ENCODE measurements at places on chromosomes 2 and 18.

- no peak for DNase-seq
Measured at GRCh38 chr18:77087393-77088141, 45.0 kb downstream of the MBP start.

- DNase-seq, result peak; percentile 46
Measured at GRCh38 chr2:174259981-174260380, 11.6 kb upstream of the OLA1 start.

DNA sequence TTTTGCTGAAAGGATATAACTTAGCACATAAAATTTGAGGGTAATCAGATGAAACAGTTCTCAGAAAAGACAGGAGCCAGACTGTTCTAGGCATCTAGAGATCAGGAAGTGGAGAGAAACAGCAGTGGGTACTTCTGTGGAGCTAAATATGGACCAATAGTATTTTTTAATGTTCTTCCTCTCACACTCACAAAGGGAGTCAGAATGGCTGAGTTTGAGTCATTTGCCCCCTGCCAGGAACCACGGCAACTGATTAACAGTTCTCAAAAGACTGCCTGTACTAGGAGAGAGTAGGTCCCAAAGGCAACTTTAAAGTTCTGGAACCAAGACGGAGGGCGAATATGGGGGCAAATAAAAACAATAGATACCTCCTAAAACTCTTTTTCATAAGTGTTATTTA lies 107.5 kb downstream of the GULP1 start:
- peak; percentile 46 for DNase-seq

GRCh38 chr2:138589663-138590062 lies 88.1 kb downstream of the SPOPL start:
- no peak for DNase-seq

- no peak for DNase-seq
Measured at GRCh38 chr2:136207665-136208064, 89.7 kb upstream of the CXCR4 start.

DNA sequence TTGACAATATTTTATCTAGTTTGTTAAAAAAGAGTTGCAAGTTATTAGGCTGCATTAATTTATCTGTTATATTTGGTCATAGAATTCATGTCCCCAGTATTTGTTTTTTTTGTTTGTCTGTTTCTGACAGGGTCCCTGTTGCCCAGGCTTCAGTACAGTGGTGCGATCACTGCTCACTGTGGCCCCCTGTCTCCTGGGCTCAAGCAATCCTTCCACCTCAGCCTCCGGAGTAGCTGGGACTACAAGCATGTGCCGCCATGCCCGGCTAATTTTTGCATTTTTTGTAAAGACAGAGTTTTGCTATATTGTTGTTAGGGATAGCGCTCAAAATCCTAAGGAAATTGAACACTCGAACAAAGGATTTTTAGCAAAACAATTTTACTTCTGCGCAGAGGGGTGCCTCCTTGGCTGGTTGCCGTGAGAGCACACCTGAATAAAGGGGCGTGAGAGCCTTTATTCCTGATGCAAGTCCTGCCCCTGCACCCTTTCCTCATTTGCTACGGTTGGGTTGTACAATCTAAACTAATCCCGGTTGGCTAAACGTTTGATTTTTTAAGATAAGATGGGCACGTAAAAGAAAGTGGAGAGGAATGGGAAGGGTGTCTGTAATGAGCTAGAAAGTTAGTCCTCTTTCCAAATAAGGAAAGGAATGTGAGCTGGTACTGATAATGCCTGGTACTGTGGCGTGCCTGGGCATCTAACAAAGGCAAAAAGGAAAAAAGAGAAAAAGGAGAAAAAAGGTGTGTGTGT lies 65.5 kb downstream of the COMMD1 start:
- no peak for DNase-seq

- no peak for DNase-seq
Measured at GRCh38 chr18:76621226-76621625, 126.2 kb upstream of the ZNF516 start.

- DNase-seq, result no peak
Measured at GRCh38 chr18:10400534-10401307, 53.7 kb upstream of the APCDD1 start.

DNA sequence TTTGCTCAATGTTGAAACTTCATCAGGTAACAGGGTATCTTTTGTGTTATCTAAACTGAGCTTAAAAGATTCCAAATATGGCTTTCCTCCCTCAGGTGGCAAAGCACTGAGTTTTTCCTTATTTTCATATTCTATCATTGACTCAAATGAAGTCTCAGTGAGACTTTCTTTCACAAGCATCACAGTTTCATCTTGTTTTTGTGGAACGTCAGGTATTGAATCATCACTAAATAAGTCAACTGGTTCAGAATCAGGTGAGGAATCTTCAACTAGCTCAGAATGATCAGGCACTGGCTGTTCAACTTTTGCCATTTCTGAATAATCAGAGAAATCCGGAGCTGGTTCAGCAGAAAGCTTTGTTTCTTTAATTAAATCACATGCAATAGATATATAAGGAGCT lies 24.6 kb downstream of the RTN4 start:
- DNase-seq, result no peak

GRCh38 chr18:41543815-41544214 lies 411.2 kb upstream of the PIK3C3 start:
- DNase-seq, result no peak

GRCh38 chr2:186274936-186275575 lies 211.0 kb upstream of the ZC3H15 start:
- peak; percentile 75 for DNase-seq

DNA sequence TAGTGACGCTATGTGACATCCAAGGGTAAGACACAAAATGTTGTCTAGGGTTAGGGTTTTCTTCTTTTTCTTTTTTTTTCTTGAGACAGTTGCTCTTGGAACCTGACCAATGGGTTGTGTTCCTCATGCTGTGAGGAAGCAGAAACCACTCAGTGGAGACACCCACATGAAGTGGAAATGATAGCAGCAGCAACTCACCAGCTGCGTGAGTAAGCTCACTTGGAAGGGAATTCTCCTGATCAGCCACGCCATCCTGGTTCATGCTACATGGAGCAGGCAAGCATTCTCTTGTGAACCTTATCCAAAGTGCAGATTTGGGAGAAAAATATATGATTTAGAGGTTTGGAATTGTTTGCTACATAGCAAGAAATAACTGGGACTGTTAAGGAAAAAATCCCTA lies 863.7 kb downstream of the EPHA4 start:
- DNase-seq, result peak; percentile 76

DNA sequence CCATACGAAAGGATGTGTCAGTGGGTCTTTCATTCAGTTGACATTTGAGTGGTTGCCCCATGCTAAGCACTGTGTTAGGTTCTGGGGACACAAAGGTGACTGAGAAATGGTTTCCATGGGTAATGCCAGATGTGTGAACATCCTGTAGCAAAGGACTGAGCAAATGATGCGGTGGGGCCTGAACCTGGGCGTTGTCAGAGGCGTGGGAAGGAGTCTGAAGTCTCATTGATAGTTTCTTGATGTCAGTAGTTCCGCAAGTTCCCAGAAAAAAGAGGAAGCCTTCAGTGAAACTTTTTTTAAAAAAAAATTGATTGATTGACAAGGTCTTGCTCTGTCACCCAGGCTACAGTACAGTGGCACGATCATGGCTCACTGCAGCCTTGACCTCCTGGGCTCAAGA lies 56.9 kb downstream of the LIMS1 start:
- no peak for DNase-seq

GRCh38 chr2:67002618-67003371 lies 394.3 kb upstream of the ETAA1 start:
- no peak for DNase-seq

- DNase-seq, result no peak
Measured at GRCh38 chr2:145199042-145199441, 679.1 kb upstream of the ZEB2 start.

DNA sequence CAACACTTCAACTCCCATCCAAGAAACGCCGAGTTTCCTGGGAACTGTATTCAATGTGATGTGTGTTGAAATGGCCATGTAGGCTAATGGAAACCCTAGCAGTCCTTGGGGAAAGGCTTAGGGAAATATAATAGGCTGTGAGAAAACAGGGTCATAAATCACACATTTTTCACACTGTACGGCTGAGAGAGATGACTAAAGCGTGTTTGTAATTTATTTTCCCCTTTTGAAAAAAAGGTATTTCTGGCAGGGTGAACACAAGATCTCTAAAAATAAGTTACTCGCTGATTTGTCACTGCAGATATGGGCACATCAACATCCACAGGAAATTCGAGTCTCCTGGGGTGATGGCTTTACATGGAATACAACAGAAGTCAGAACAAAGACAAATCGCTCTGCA lies 109.6 kb upstream of the ST6GAL2 start:
- DNase-seq, result no peak

GRCh38 chr2:218813771-218814460 lies 17.7 kb downstream of the PRKAG3 start:
- DNase-seq, result no peak

DNA sequence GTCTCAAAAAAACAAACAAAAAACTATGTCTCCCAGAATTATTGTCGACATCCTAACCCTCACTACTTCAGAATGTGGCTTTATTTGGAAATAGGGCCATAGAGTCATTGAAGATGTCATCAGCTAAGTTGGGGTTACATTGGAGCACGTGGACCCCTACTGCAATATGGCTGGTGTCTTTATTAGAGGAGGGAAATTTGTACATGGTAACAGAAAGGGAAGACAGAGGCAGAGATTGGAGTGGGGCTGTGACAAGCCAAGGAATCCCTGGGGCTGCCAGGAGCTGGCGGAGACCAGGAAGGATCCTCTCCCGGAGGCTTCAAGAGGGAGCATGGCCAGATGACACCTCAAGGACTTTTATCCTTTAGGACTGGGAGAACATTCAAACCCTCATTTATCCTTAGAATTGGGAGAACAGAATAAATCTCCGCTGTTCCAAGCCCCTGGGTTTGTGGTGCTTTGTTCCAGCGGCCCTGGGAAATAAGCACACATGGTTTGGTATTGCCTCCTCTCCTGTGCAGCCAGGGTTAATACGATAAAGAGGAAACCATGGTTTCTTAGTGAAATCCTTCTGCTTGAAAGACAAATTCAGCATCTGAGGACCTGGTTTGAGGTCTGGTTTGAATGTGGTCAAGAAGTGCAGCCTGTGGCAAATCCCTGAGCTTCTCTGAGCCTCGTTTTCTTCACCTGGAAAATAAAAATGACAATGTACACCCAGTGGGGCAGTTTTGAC lies 184.7 kb downstream of the MYCN start:
- no peak for DNase-seq

- no peak for DNase-seq
Measured at GRCh38 chr2:226746196-226746800, 53.3 kb downstream of the IRS1 start.

- DNase-seq, result peak; percentile 68
Measured at GRCh38 chr2:166361351-166362153, 14.2 kb downstream of the SCN9A start.

DNA sequence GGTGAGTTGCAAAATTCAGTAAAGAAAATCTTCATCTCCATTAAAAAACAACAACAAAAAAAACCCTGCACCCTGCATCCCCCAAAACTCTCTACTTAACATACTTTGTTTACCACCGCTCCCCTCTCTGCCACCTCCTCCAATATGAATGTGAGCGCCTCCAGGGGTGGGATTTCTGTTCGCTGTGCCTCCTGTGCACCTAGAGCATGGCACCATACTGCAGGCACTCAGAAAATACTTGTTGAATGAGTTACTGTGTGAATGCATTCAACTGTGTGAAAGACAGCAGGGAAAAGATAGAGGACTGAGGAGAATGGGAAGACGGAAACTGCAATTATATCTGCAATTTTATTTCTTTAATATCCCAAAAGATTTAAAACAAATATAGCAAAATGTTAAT lies 4.5 kb downstream of the CEBPZ start:
- no peak for DNase-seq

Data from ELR (cell line).